ENCODE measurements at places on chromosomes 2 and 18.
A peak's percentile ranks its signal among the peaks of the same experiment; 100 is the strongest.

DNA sequence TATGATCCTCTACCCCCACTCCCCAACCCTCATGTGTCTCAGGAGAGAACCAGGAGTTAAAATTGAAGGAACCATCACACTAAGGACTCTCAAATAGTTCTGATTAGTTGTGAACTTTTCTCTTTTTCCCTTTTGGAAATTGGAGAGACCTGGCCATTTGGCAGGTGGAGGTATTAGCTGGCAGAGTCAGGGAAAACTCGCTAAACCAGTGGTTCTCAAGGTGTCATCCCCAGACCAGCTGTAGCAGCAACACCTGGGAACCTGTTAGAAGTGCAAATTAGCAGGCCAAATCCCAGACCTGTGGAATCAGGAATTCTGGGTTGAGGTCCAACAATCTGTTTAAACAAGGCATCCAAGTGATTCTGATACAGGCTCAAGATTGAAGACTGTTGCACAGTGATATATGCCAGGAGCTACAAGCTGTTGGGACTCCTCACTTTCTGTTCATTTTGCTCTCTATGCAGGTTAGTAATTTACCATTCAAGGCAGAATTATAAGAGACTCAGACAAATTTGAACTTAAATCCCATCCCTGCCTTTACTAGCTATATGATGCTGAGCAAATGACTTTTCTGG is 2.8 kb upstream of the TMEM131 start:
- no peak for DNase-seq

- DNase-seq = no peak
These were observed 208.7 kb upstream of the RASGRP3 start for GRCh38 chr2:33267756-33268155.

- DNase-seq = no peak
These were observed 38.1 kb upstream of the LCLAT1 start for GRCh38 chr2:30408961-30409387.

DNA sequence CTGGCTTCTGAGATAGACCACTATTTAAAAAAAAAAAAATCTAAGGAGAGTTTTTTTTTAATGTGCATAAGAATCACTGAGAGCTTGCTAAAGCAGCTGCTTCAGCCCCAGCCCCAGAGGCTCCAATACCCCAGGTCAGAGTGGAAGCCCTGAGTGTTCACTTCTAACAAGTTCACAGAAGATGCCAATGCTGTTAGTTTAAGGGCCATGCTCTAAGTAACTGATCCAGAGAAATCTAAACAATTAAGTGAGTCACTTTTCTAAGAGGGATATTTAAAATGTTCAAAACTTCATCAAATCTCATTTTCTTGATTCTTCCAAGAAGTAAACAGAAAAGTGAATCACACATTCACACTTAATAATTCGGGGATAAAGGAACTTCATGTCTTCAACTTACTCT is 126.4 kb upstream of the CD226 start:
- DNase-seq = no peak

DNA sequence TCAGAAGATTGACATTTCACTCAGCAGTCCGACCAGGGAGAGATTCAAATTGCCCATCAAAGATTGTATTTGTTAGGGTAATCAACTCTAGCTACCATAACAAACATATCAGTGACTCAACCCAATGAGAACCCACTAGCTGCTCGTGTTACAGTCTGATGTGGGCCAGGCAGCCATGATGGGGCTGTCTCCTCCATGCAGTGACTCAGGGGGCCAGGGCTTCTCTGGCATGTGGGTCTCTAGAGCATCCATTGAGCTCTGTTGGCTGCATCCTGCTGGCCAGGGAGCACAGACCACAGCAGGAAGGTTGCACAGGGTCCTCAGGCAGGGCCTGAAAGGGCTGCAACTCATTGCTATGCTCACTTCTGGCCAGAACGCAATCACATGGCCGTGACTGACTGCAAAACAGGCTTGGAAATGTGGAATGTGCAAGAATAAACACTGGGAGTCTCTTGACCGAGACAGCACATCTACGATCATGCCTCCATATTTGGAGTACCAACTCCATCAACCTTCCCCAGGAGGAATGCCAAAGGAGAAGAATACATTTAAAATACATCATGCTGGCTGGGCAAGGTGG is 216.8 kb downstream of the EIPR1 start:
- no peak for DNase-seq

GRCh38 chr18:76592981-76593381 is 97.9 kb upstream of the ZNF516 start:
- no peak for DNase-seq

GRCh38 chr18:79950515-79951341 is 725 bp downstream of the SLC66A2 start:
- DNase-seq = peak; percentile 53

GRCh38 chr2:133843091-133843490 is 274.8 kb upstream of the NCKAP5 start:
- no peak for DNase-seq

DNA sequence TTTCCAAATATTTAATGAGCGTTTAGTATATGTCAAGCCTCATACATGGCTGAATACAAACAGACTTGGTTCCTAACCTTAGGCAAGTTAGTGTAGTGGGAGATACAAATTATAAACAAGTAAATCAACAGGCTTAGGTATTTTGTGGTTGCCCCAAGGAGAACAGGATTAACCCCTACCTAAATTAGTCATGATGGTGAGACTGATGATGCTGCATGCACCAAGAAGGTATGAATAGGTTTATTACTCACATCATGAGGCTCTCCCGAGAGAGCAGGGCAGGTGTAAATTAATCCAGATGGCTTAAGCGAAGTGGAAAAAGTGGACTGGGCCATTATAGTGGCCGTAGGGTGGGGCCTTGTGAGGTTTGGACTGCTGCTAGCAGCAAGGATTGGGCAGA is 118.1 kb upstream of the GCFC2 start:
- no peak for DNase-seq

- DNase-seq = no peak
These were observed 336.2 kb downstream of the EPHA4 start for GRCh38 chr2:221235941-221236340.

GRCh38 chr2:4561196-4561595 is 857.8 kb downstream of the DCDC2C start:
- no peak for DNase-seq

- no peak for DNase-seq
These were observed 77.5 kb upstream of the TCF4 start for GRCh38 chr18:55665506-55665905.

DNA sequence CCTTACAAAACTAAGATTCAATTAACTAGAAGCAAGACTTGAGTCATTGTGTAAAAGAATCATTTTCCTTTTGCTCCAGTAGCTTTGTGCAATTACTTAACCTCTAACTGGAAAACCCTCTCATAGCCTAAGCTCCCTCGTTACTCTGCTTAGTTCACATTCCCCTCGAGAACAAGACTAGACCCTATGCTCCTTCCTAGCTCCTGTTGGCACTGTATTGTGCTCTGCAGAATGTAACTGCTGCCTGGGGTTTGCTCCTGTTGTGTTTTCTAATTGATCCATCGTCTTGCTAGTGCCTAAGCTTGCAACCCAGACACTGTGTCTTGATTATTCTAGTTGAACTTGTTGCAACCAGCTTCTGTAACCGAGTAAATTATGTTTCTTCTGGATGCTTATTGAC is 347.0 kb downstream of the ZNF804A start:
- no peak for DNase-seq

DNA sequence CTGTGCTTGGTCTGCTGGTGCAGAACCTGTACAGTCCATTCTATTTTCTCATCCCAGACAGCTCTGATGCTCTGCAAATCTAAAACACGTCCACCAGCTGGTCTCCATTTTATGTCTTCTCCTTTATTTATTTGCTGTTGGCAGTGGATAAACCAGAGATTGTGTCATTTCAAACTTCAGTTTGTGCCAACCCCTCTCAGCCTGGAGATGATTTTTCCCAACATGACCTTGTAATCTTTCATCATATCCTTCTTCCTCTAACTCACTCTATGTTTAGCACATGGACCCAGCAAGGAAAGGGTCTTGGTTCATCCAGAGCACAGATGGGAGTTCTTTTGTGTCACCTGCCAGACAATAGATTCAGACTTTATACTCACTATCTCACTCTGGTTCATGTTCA is 273.2 kb downstream of the MTX2 start:
- no peak for DNase-seq

- no peak for DNase-seq
These were observed 194.6 kb downstream of the FAM210A start for GRCh38 chr18:13531681-13532325.

DNA sequence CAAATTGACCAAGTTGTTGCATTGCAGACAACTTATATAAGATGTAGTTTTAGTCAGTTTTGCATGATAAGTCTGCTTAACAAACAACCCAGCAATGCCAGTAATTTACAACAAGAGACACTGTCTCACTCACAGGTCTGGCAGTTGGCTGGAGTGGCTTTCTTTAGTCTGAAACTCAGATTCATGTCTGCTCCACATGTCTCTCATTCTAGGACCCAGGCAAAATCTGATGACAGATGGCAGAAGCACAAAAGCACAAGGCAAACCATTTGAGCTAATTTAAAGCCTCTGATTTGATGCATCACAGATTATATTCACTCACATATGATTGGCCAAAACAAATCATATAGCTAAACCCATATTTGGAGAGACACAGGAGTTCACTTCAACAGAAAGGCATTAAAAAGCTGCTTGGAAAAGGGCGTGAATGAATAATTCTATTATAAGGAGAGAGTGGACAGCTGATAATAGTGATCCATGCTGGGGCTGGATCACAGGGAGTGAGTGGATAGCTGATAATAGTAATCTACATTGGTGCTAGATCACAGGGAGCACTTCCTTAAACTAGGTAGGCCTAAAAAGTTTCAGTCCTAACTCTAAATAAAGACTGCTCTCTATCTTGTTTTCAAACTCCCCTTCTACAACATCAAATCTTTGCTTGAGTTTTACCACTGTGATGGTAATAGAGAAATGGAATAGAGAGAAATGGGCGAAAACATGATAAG is 593.2 kb upstream of the ZNF804A start:
- DNase-seq = no peak

DNA sequence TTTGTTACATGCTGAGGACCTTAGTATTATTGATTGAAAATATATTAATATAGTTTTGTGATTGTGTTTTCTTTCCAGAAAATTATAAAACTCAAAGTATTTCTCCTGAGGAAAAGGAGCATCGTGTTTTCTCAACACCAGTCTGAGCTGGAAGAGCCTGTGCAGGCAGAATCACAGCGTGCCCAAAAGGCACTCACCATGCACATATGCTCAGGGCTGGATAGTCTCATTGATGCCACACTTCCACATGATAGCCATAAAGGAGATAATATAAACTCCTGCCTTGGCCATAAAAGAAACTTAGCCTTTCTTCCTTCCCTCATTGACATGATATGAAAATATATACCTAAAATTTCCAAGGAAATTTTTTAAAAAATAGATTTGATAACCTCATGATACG is 4.0 kb downstream of the PDE1A start:
- no peak for DNase-seq

- no peak for DNase-seq
These were observed 27.8 kb downstream of the ZNF236 start for GRCh38 chr18:76850112-76850511.

DNA sequence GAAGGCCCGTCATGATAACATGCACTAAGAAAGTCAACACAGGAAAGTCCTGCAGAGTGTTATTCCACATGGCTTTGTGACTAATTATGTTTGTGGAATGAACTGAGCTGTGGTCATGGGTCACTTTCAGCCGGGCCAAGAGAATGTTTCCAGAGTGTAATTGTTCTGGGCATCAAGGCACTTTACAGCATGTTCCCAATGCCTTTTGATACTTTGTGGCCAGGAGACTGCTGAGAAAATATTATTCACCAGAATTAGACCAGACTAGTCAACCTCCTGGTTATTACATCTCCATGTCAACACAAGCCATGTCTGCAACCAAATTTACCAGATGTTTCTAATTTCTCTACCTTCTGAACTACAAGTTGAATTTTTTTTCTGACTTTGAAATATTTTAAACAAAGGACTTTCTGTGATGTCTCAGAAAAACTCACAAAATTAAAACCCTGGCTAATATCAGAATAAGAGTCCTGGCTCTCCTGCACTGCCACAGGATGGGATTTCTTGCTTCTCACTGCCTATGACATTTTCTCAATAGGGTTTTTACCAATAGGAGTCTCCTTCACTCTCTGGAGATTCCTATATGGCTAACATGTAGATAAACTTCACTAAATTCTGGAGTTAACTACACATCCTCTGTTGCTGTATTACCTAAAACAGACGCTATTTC is 90.6 kb upstream of the WDR75 start:
- DNase-seq = peak; percentile 63

GRCh38 chr2:49928551-49928950 is 774.2 kb upstream of the FSHR start:
- DNase-seq = no peak

GRCh38 chr2:220528180-220528675 is 900.8 kb downstream of the SLC4A3 start:
- DNase-seq = no peak

- no peak for DNase-seq
These were observed 19.1 kb upstream of the ACMSD start for GRCh38 chr2:134819334-134819733.

- DNase-seq = peak; percentile 76
These were observed 612.7 kb downstream of the EPHA4 start for GRCh38 chr2:220959391-220959802.

DNA sequence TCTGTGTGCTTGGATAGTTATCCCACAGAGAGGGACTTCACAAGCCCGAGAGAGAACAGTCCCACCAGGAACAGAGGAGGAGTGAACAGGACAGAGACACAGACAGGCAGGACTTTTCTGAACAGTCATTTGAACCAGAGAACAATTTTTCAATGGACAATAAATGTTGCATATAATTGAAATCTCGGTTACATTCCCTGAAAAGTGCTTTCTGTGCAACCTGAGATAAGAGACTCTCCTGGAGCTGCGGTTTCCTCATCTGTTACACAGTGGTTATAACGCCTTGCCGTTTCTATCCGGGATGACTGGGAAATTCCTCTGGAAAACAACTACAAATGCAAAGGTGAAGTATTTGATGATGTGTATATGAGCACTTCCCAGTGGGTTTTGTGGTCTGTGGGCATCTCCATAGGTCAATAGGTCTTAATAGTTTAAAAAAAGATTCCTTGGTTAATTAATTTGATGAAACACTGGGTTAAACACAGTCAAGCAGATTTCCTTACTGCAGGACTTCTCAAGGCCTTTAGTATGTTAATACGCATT is 87.2 kb upstream of the HPCAL1 start:
- DNase-seq = no peak

DNA sequence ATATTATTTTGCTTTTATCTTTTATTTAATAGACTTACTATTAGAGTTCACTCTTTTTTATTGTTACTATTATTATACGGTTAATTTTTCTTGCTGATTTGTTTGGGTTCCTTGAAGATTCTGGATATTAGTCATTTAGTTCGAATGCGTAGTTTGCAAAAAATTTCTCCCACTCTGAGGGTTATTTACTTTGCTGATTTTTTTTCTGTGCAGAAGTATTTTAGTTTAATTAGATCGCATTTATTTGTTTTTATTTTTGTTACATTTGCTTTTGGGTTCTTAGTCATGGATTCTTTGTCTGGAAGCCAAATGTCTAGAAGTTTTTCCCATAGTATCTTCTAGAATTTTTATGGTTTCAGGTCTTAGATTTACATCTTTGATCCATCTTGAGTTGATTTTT is 585.2 kb downstream of the CPS1 start:
- DNase-seq = no peak

- peak; percentile 72 for DNase-seq
These were observed 2.1 kb downstream of the ARID5A start for GRCh38 chr2:96538487-96539214.

- peak; percentile 91 for DNase-seq
These were observed 120.8 kb downstream of the GAREM1 start for GRCh38 chr18:32349728-32350395.

Measured in femur (tissue), 1 donor.